ENCODE measurements at places on chromosomes 3 and 15.

- no peak for DNase-seq
These were observed 64.3 kb downstream of the SLCO3A1 start for GRCh38 chr15:91917686-91918360.

GRCh38 chr15:44584162-44584749, 47.3 kb downstream of the EIF3J start:
- DNase-seq = peak; percentile 54

- peak; percentile 63 for DNase-seq
These were observed 73.7 kb downstream of the FILIP1L start for GRCh38 chr3:100040451-100041225.

GRCh38 chr15:68818769-68819494, 1.8 kb downstream of the ANP32A start:
- peak; percentile 60 for DNase-seq

DNA sequence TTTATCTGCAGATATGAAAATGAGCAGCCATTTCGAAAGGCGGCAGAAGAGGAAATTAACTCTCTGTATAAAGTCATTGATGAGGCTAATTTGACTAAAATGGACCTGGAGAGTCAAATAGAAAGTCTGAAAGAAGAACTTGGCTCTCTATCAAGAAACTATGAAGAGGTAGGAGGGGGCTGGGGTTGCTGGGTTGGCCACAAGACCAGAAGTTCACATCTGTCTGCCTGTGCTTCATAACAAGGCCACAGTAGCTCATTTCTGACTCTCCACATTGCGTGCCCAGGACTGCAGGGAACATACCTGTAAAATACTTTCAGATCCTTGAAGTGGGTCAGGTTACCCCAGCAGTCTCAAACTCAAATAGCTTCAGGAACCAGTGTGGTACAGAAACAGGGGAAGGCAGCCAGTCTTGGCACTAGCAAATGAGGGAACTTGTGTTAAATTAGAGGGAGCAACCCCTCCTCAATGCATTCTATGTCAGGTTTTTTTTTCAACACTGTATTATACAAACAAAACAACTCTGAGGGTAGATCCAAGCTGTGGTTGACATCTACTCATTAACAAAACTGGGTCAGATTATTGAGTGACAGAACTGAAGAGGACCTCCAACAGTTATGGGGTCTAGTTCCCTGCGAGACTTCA, 48.7 kb downstream of the BFSP2 start:
- no peak for DNase-seq

DNA sequence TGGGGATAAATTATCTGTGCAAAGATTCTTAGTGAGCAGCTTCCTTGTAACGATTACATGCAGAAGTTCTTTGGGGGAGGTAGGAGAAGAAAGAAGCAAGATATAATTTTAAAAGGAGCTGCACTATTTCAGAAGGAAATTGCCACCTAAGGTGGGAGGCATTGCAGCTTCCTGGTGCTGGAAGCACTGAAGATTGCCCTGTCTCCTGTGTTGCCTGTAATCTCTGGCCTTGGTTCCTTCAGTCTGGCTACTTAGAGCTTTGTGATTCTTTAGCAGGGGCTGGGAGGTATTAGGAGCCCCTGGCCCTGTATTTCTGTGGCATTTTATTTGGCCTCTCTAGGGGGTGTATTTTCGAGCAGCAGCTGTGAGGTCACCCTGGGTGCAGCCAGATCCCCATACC, 35.5 kb downstream of the CACNA2D3 start:
- no peak for DNase-seq

DNA sequence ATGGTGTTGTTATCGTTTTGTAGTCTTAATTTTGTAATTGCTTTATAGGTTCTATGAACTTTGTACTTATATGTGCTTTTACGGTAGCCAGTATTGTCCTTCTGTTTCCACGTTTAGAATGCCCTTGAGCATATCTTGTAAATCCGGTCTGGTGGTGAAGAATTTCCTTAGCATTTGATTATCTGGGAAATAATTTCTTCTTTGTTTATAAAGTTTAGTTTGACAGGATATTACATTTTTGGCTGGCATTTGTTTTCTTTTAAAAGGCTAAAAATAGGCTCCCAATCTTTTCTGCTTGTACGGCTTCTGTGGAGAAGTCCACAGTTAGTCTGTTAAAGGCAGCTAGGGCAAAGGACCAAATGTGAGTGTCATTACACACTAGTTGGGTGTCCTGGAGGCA, 36.7 kb downstream of the SPESP1 start:
- no peak for DNase-seq

GRCh38 chr15:99296386-99296785, 45.1 kb downstream of the LRRC28 start:
- no peak for DNase-seq

DNA sequence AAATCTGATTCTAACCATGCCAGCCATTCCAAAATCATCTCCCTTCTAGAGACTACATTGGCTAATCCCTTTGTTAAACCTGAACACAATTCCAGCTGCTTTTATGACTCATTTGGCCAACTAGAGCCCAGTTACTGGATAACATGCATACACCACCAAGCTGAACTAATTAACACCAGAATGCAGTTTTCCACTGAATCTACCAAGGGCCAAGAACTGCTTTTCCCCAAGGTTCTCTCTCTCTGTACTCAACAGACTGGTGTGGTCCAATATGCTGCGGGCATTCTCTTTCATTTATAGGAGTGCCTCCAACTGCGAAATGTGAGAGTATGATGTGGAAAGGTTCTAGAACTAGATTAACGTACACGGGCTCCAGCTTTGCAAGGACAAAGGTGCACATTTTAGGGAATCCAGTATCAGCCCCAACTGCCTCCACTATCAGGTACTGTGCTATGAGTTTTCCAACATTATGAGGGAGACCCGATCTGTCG, 1.5 kb downstream of the CHSY1 start:
- DNase-seq = peak; percentile 77

DNA sequence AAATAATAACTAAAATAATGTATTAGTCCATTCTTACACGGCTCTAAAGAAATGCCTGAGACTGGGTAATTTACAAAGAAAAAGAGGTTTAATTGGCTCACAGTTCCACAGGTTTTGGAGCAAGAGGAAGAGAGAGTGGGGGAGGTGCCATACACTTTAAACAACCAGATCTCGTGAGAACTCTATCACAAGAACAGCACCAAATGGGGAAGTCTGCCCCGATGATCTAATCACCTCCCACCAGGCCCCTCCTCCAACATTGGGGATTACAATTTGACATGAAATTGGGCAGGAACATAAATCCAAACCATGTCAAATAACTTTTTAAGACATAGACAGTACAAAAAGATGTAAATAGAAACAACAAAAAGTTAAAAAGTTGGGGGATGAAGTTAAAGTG, 63.2 kb downstream of the ILDR1 start:
- DNase-seq = no peak
